ENCODE measurements at places on chromosomes 2 and 18.

DNA sequence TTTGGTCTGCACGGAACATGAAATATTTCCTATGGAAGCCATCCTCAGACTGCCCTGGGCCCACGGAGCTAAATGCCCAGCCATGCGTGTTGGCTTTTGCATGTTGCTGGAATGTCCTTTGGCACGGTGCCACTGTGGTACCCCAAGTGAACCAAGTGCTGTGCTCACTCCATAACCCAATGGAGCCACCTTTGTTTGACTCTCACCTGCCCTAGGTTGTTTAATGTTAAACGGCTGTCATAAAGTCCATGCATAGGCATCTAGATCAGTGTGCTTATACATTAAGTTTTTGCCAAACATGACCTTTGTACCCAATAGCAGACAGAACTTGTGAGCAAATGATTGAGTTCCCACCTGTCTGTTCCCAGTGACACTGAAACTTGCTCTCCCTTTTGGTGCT lies 59.9 kb upstream of the TMEM87B start:
- DNase-seq, result no peak

DNA sequence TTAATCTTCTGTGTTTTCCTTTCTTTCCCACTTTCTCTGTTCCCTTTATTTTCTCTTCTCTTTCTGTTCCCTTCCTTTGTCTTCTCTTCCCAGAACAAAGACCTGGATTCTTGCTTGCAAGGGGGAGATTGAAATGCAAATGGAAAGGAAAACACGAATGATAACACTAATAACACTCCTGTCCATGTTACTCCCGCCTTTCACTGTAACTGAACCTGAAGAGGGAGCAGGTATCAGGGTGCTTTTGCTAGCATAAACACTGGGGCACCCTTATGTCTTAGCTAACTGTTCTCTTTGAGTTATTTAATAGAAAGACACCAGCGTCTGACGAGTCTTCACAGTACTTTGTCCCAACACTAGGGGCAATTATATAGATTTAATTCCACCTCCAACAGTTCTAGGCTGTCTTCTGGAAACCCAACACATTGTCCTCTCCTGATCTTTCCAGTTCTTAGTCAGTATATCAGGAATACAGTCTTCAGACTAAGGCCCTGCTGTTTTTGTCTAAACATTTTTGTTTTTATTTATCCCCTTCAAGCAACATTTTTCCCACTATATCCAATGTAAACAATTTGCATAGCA lies 99.2 kb downstream of the PTPRM start:
- DNase-seq, result no peak

GRCh38 chr2:159009940-159010339 lies 41.5 kb downstream of the TANC1 start:
- DNase-seq, result no peak

DNA sequence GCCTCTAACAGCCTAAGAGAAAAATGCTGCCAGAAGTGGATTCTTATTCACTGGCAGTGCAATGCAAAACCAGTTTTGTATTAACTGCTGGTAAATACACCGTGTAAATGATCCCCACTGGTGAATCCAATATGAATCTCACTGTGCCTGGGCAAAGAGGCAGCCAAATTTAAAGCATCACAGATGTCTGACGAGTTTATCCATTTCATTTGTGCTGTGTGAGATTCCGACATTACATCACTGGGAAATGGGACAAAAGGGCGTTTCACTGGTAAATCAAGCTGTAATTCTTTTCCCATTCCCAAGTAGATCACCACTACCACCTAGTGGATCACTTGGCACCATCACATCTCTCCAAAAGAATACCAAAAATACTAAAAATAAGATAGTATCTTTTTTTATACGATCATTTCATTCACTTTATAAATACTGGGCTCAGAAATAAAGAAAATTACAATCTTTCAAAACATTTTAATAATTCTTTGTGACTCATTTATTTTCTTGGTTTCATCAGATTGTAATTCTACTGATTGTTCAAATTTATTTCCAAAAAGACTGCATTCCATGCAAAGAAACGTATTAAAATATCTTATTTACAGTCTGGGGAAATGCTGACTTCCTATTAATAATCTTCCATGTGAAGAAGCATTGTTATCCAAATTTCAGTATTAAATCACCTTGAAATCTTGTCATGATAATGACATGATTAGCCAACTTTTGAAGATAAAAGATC lies 125.6 kb downstream of the GRB14 start:
- no peak for DNase-seq

- DNase-seq, result peak; percentile 46
Observed at GRCh38 chr18:35241448-35241804, 592 bp downstream of the ZNF397 start.

GRCh38 chr2:83900862-83901261 lies 558.2 kb downstream of the SUCLG1 start:
- DNase-seq, result no peak

DNA sequence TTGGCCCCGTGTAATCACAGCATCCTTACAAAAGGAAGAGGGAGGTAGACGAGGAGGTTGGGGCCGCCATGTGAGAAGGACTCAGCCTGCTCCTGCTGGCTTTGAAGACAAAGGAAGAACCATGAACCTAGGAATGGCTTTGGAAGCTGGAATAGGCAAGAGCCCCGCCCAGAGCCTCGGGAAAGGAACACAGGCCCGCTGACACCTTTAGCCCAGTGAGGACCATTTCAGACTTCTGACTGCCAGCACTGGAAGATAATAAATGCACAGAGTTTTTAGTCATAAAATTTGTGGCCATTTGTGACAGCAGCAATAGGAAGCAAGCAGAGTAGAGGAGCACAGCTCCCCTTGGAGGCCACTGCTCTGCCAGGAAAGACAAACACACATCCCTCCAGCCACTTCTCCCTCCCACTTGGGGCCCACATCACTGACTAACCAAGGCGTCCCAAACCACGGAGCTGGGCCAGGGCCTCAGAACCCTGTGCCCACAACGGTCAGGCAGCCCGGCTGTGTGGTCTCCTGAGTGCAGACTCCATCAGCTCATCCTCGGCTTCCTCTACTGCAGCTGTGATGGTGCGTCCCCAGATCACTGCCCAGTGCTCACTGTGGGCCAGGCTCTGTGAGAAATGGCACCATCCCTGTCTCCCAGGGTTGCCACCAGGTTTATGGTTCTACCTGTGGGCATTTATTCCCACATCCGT lies 39.7 kb downstream of the TFCP2L1 start:
- DNase-seq, result no peak

- DNase-seq, result no peak
Observed at GRCh38 chr18:55778788-55779690, 191.0 kb upstream of the TCF4 start.

- DNase-seq, result no peak
Observed at GRCh38 chr2:215627771-215628170, 191.9 kb upstream of the FN1 start.

- no peak for DNase-seq
Observed at GRCh38 chr2:69125816-69126215, 112.8 kb downstream of the ANTXR1 start.

DNA sequence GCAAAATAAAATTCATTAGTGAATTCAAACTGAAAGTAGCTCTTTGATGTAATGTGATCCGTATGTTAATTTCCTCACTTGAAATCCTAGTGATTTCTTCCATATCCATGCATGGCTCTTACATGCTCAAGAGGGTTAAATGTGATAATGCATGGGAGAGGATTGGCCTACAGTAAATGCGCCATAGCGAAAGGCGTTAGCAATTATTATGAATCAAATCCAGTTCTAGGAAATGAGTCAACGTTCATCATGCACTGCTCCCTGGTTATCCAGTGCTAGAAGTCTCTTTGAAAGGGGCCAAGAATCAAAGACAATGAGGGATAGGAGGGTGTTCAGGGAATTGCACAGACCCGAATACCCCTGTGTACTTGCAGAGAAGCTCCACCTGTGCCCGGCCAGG lies 101.4 kb upstream of the RASGRP3 start:
- no peak for DNase-seq

- no peak for DNase-seq
Observed at GRCh38 chr2:231222318-231223000, 24.0 kb downstream of the ARMC9 start.

DNA sequence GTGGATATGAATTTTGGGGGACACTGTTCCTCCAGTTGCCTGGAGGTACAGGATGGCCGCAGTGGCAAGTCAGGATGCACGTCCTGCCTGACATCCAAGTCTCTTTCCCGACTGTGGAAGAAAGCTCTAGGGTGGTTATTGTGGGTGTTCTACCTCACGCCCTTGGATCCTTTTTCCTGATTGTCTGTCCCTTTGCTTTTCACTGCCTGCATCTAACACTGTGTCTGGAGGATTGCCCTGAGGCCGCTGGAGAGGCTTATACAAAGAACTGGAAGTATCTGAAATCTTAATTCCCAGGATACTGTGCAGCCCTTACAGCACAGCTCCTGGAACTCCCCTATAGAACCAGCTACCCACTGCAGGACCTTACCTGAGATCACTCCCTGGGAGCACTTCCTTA lies 250.5 kb downstream of the TFCP2L1 start:
- DNase-seq, result no peak

GRCh38 chr2:229689307-229689839 lies 25.0 kb downstream of the DNER start:
- DNase-seq, result no peak

- DNase-seq, result no peak
Observed at GRCh38 chr2:20573620-20574422, 77.1 kb downstream of the HS1BP3 start.

DNA sequence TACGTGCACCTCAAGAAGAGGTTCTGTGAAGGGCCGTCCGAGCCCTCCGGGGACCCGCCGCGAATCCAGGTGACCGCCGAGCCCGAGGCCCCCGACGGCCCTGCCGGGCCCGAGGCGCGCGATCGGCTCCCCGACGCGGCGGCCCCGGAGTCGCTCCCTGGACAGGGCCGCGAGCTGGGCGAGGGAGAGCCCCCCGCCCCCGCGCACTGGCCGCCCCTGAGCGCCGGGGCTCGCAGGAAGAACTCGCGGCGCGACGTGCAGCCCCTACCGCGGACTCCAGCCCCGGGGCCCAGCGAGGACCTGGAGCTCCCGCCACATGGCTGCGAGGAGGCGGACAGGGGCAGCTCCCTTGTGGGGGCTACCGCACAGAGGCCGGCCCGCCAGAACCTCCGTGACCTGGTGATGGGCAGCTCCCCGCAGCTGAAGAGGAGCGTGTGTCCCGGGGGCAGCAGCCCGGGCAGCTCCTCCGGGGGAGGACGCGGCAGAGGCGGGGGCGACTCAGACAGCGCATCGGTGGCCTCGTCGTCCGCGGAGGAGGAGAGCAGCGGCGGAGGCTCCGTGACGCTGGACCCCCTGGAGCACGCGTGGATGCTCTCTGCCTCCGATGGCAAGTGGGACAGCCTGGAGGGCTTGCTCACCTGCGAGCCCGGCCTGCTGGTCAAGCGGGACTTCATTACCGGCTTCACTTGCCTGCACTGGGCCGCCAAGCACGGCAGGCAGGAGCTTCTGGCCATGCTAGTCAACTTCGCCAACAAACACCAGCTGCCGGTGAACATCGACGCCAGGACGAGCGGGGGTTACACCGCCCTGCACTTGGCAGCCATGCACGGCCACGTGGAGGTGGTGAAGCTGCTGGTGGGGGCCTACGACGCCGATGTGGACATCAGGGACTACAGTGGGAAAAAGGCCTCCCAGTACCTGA lies 812 bp downstream of the SOWAHC start:
- no peak for DNase-seq

- no peak for DNase-seq
Observed at GRCh38 chr2:4909346-4910009, 782.7 kb upstream of the SOX11 start.

DNA sequence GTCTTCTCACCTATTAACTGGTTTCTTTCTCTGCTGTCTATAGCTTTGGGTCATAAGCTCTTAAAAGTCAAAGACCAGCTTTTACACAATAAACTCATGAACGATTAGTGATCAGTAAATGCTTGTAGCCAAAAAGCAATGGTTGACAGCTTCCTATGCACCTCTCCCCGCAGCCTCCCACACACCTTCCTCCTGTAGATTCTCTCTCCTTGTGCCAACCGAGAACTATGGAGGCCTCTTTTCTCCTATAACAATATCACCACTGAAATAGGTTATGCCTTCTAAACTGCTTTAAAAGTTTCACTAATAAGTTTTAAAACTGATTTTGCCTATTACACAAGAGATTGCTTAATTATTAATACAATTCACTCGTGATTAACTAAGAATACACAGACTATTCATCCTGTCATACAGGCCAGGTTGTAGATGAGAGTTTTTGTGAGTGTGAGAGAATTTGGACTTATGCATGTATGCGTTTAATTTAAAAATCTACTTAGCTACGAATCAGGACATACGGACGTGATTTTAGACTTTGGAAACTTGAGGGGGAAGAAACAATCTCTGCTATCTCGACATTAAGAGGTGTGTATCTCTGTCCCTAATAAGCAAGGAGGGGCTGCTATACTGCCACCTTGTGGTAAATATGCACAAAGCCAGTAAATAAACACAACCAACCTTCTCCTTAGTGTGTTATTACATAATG lies 229.1 kb upstream of the RBBP8 start:
- no peak for DNase-seq

GRCh38 chr2:11533278-11534070 lies at the start of gene GREB1:
GREB1 (plus strand) TSS chr2:11534045; CDS start chr2:11556615, 22,570 bp downstream.
- no peak for DNase-seq

DNA sequence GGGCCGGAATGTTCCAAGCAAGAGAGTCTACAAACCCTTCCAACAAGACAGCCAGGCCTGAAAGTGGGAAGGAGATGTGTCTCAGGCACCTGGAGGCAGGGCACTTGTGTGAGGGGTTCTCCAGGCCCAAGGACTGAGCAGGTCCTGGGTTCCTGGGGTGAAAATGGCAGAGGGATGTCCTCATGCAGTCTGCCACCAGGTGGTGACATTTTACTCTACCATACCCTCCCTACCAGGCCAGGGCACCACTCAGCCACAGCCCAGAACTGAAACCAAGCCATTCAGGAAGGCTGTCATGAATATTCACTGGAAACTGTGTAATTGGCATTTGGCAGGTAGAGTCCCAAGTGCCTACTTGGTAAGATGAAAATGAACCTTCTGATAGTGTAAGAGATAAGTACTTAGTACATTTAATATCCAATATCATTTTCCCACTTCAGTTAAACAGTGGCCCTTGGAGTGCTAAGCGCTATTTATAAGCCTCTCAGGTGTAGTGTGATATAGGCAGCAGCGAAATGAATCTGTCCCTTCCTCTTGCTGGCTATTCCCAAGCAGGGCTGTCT lies 185.1 kb downstream of the MYO5B start:
- peak; percentile 10 for DNase-seq

- DNase-seq, result no peak
Observed at GRCh38 chr2:65464604-65465003, 32.2 kb upstream of the SPRED2 start.

DNA sequence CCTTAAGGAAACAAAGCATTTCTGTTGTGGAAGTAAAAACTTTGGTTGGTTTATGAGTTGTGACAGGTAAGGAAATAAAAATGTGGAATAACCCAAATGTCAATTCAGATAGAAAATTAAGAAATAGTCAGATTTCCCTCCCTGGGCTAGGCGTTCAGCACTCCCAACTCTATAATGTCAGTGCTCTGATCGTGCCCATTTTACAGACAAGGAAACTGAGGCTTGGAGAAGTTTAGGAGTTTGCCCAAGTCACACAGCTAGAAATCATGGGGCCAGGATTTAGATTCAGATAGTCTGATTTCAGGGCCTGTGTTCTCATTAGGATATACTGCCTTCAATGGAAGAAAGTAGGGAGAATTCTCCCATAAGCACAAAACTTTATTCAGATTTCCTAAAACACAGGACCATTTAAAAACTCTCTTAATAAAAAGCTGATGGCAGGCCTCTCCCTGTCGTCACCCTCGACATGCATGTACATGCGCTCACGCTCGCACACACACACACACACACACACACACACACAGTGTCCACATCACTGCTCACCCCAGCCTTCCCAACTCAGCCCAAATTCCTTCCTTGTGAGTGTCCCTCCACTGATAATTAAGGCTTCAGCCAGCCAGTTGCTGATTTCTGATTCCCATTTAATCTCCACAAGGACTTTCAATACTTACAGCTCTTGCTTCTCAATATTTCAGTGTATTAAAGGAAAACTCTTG lies 49.1 kb upstream of the SLC14A2 start:
- no peak for DNase-seq
